ENCODE measurements at places on chromosomes 2 and 18.

GRCh38 chr18:63970809-63971205 is 926 bp downstream of the SERPINB8 start:
- no peak for DNase-seq

- no peak for DNase-seq
Measured at GRCh38 chr2:114769991-114770390, 327.6 kb downstream of the DPP10 start.

DNA sequence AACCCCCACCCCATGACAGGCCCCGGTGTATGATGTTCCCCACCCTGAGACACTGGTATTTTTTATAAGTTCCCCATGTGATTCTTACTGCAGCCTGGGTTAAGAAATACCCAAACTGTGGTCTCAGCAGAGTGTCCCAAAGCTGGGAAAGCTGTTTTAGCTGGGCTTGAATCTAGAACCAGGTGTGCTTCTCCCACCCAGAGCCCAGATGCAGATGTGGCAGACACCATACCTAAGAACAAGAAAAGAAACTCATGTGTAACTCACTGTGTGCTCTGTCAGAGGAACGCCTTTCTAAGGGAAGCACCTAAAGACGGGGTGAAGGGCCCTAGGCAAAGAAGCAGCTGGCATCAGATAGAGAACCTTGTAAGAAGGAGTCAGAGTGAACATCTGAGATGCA is 23.9 kb downstream of the DOK1 start:
- DNase-seq, result no peak

GRCh38 chr2:126858436-126858835 is 40.3 kb upstream of the TEX51 start:
- no peak for DNase-seq

- DNase-seq, result no peak
Measured at GRCh38 chr2:223649554-223650533, 47.7 kb upstream of the SCG2 start.

DNA sequence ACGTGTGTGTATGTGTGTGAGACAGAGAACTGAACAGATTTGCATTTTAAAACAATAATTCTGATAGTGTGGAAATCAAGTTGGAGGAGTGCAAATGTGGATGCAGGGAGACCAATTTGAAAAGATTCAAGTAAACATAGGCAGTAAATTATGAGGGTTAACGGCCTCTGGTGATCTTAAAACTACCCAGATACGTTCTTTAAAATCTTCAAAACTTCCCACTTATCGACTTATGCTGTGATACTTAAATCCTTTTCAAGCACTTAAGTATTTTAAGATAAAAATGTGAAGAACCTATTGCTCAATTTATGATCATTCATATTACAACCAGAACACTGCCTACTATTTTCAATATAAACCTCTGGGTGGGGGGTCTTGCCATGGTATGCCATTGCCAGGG is 37.7 kb upstream of the CDC42EP3 start:
- no peak for DNase-seq

DNA sequence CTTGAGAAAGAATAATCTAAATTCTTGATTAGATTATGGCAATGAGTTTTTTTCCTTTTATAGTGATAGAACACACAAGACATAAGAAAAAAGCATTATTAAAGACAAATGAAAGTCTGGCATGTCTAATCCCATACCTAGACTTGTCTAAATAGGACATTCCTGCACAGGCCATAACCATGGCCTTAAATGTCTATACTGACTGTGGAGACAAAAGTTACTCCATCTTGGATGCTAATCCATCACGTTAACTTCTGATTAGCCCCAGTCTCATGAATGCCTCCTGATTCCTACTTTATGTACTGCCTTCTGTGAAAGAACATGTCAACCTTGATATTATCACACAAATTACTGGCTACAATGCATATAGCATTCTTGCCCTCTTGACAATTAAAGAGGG is 23.6 kb downstream of the ORC2 start:
- DNase-seq, result no peak

DNA sequence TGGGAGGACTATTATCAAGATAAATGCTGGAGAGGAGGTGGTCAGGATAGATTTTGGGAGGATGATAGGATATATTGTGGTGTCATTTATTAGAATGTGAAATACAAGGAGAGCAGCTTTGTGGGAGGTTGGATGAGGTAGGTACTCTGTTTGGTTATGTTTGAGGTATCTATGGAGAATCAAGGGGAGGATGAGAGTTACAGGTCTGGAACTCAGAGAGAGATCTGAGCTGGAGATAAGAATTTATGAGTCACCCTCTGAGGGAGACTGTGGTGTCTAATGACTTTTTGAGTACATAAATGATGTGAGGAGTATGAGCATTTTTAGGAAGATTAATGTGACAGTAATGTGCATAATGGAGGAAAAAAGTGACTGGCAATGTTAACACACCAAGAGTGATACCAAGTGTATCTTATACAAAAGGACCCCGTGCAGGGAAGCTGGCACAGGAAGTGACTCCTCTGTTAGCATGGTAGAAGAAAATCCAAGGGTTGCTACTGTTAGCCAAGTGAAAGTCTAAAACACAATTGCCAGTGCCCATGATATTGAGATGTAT is 48.2 kb downstream of the CRIM1 start:
- peak; percentile 93 for DNase-seq

GRCh38 chr18:79000997-79001396 is 21.4 kb downstream of the SALL3 start:
- no peak for DNase-seq

- no peak for DNase-seq
Measured at GRCh38 chr2:112034924-112035323, 20.1 kb upstream of the TMEM87B start.
